Fibroblast of skin of back (primary cell): ENCODE measurements at places on chromosomes 4 and X.

GRCh38 chr4:108636246-108636645 lies 14.2 kb upstream of the OSTC start:
- DNase-seq, result peak; percentile 61

DNA sequence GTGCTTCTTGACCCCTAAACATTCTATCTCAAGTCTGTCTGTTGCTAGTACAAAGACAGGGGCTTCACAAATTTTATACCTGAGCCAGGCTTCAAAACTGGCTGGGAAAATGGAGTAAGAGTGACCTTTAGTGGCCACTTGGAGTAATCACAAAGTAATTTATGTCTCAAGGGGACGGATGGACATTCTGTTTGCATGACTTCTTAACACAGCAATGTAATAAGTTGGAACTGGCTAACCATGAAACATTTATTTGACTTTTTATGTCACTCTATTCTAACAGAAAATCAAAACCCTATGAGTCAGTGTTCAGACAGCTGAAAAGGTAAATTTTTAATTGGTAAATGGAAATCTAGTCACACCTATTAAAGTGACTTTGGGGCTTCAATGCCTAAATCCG lies 600.6 kb downstream of the ANKRD50 start:
- peak; percentile 79 for DNase-seq

GRCh38 chr4:168776382-168776781 lies 233.7 kb downstream of the CBR4 start:
- no peak for DNase-seq

DNA sequence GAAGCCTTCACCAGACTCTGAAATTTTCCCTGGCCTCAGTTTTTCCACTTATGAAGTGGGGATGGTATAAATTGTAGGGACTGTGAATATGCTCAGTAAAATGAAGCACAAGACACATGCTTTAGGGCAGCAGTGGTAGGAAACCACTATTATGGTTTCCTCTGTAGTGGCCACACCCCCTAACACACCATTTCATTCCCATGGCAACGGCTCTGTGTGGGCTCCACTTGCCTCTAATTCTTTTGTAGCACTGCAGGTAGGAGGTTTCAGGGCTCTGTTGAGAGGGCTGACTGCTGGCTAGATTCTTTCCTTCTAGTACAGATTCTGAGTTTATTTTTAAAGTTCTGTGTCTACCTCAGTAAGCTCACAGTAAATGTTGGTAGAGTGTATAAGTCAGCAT lies 3.5 kb upstream of the VMA21 start:
- DNase-seq, result no peak

GRCh38 chr4:186820391-186820891 lies 96.8 kb upstream of the FAT1 start:
- peak; percentile 86 for DNase-seq

- DNase-seq, result no peak
Measured at GRCh38 chr4:95985051-95985450, 145.2 kb downstream of the PDHA2 start.

- DNase-seq, result peak; percentile 81
Measured at GRCh38 chr4:53855581-53856250, 208.7 kb downstream of the CHIC2 start.

- no peak for DNase-seq
Measured at GRCh38 chr4:150355858-150356455, 226.0 kb upstream of the MAB21L2 start.

DNA sequence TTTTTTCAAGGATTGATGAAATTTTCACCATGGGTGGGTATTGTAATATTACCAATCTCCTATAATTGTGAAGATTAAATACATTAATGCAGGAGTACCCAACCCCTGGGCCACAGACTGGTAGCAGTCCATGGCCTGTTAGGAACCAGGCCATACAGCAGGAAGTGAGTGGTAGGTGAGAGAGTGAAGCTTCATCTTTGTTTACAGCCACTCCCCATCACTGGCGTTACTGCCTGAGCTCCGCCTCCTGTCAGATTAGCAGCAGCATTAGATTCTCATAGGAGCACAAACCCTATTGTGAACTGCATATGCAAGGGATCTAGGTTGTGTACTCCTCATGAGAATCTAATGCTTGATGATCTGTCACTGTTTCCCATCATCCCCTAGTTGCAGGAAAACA lies 15.1 kb downstream of the RAPGEF2 start:
- DNase-seq, result no peak

DNA sequence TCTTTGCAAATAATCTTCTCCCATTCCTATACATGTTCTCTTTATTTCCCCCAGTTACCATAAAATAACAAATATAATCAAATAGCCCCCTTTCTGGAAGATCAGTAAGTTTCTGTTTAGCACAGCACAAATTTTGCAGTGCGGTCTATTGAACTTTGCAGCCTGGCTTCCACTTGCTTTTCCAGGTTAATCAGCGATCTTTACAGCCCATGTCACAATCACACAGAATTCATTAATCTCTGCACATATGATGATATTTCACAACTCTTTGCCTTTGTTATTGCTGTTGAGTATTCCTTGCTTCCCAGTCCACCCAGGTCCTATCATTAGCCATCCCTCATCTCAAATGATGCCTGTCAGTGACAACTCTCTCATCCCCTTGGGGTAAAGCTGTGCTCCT lies 2358.0 kb downstream of the PCDH7 start:
- DNase-seq, result no peak

DNA sequence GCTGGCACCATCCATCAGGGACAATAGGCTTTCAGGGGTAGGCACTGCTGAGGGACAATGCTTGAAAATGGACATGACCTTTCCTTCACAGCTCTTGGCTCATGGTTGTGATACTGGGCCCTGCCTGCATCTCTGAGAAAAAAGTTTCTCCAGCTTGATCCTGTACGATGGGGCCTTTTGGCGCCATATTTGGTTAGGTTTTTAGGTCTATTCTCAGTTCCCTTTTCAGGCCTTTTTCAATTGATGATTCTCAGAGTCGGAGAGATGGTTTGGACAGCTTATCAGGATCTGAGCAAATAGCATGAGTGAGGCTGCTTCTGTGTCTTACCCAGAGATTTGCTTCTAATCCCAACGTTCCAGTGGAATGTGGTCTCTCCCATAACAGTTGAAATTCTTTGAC lies 141.6 kb downstream of the ZNF518B start:
- DNase-seq, result no peak

GRCh38 chr4:77959566-77960338 lies 97.1 kb downstream of the MRPL1 start:
- peak; percentile 30 for DNase-seq

DNA sequence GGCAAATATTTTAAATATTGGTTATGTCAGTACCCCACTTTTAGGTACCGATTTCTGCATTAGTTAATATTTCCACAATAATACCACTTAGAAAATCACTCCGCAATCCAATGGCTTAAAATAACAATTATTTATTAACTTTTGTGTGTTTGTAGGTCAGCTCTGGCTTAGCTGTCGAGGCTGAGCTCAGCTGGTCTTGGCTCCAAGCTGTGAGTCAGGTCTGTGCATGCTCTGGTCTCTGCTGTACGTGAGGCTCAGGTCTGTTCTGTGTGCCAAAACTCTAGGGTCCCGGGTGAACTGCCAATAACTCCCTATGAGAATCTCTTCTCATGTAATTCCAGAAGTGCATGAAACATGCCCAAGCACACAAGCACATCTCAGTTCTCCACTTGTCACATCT lies 245.8 kb upstream of the GK2 start:
- no peak for DNase-seq

GRCh38 chr4:86035688-86036087 lies 324.2 kb downstream of the MAPK10 start:
- peak; percentile 64 for DNase-seq

GRCh38 chr4:75909405-75909804 lies 7.2 kb upstream of the PPEF2 start:
- DNase-seq, result no peak

DNA sequence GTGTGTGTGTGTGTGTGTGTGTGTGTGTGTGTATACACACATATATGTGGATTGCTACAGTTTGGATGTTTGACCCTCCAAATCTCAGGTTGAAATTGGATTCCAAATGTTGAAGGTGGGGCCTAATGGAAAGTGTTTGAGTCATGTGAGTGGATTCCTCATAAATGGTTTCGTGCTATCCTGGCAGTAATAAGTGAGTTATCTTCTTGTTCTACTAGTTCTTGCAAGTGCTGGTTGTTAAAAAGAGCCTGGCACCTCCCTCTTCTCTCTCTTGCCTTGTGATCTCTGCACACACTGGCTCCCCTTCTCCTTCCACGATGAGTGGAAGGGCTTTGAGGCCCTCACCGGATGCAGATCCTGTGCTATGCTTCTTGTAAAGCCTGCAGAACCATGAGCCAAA lies 344.1 kb downstream of the SH2D1A start:
- DNase-seq, result no peak

GRCh38 chr4:104404361-104404760 lies 90.3 kb downstream of the CXXC4 start:
- no peak for DNase-seq

DNA sequence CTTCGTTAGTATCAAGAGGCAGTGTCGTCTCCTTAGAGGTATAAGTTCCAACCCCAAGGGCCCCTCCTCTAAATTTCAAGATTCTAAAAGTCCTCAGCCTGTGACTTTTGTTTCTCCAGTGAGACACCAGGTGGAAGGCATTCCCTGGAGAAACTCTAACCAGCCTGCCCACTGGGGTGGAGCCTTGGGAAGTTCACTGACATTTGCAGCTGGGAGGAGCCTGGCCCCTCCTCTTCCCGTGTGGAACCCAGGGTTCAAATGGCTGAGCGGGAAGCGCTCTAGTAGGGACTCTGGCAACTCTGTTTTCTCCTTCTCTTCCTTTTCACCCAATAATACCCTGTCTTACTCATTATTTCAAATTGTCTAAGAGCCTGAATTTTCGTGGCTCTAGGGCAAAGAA lies 325.0 kb downstream of the TLL1 start:
- DNase-seq, result no peak

DNA sequence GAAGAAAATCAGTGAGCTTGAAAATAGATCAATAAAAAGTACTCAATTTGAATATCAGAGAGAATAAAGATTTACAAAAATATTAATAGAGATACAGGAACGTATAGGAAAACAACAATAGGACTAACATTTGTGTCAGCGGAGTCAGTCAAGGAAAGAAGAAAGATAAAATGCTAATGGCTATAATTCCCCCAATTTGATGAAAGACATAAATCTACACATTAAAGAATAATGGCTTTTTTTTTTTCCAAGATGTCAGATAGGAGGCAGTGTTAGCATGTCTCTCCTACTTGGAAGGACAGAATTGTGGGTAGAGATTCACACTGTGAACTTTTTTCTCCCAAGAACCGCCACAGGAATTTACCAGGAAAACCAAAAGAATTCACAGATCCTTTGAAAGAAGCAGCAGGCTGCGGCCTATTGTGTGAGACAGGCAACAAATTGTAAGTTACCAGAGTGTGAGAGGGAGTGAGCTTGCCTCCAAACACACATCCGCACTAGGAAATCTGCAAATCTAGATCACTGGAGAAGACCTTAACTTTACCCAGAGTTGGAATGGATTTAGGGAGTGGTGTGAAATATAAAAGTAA lies 249.9 kb downstream of the PRDM5 start:
- peak; percentile 7 for DNase-seq

DNA sequence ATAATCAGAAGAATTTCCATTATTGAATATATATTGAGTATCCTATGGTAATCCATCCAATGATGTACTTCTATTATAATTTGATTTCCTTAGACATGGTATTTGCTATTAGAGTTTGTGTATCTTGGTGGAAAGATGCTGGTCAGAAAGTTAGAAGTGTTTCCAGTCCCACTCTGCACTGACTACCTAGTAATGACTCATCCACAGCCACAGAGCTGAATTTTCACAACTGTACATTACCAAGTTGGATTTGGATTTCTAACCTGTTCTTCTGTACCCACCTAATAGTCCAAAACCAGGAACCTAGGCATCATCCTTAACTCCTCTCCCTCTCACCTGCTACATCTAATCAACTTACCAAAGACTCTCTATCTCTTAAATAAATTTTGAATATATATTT lies 145.4 kb downstream of the REELD1 start:
- no peak for DNase-seq

DNA sequence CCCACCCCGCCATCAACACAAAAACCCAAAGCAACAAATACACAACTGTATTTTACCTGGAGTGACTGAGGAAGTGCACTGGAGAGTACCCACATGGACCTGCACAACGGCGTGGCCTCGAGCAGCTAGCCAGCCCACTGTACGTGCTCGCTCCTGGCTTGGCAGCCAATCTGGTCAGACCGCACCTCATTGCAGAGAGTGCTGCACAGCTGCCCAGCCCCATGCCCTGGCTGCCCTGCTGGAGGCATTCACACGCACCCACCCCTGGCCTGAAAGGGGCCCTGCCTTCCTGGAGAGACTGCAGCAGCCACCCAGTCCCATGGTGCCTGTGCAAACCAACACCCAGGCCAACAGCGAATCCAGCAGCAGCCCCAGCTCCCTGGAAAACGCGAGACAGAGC lies 116.3 kb downstream of the GALNTL6 start:
- DNase-seq, result no peak

- DNase-seq, result peak; percentile 27
Measured at GRCh38 chr4:142406499-142406835, 439.6 kb downstream of the INPP4B start.

DNA sequence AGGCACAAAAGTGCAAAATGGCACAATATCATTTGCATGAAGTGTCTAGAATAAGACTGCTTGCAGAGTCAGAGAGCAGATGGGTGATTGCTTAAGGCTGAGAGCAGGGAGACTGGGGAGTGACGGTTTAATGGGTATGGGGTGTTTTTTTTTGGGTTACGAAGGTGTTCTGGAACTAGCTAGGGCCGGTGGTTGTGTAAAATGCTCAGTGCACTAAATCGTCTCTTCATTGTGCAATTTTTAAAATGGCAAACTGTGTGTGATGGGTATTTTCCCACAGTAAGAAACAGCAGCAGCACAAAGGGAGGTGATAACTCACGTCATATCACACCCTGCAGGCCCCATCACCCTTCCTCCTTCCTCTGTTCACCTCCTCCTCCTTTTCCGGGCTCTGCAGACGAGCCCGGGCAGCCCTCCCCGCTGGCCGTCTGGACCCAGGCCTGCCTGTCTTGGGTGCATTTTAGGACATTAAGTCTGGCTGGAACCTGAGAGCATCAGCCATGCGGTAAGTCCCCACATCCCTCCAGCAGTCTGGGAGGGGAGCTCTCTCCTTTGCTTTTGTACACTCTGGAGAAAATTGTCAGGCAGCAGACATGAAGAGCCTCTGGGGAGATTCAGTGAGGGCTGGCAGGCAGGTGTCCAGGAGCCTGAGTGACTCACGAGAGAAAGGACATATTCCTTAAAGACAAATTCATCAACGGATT lies 42.7 kb downstream of the ASMT start:
- peak; percentile 15 for DNase-seq
